CD4-positive, alpha-beta memory T cell (primary cell): ENCODE measurements at places on chromosomes 12 and 14. TPM values are rescaled to one million over a fixed set of nuclear protein-coding genes. Genes with fewer than 3 reads are reported as not detected.

- H3K36me3 ChIP-seq: no peaks in the 10 kb centered on the region
- H3K4me1 ChIP-seq: no peaks in the 10 kb centered on the region
- H3K4me3 ChIP-seq: no peak overlapping the region
- DNase-seq: no peak
- no peak overlapping the region for H3K27ac ChIP-seq
- H3K27me3 ChIP-seq: no peaks in the 10 kb centered on the region
These were observed 63.7 kb downstream of the NTN4 start for GRCh38 chr12:95726903-95727302.

- no peaks in the 10 kb centered on the region for H3K27me3 ChIP-seq
- no peak overlapping the region for H3K27ac ChIP-seq
- H3K4me1 ChIP-seq: no peaks in the 10 kb centered on the region
- H3K4me3 ChIP-seq: no peak overlapping the region
- no peak for DNase-seq
These were observed 24.2 kb upstream of the STXBP6 start for GRCh38 chr14:25074099-25074685.

- DNase-seq: no peak
- H3K4me1 ChIP-seq: peaks cover 97% of the 10 kb centered on the region
- no peaks in the 10 kb centered on the region for H3K36me3 ChIP-seq
- no peak overlapping the region for H3K4me3 ChIP-seq
- H3K27ac ChIP-seq: no peak overlapping the region
These were observed 13.3 kb downstream of the PCNX1 start for GRCh38 chr14:70920608-70921007.

The SIX1 gene
- total RNA-seq: not detected

The ACSS3 gene
- total RNA-seq: not detected

The ALDH1L2 gene
- 0.72 TPM for total RNA-seq
